ENCODE measurements at places on chromosomes 2 and 18. TPM values are rescaled to one million over a fixed set of nuclear protein-coding genes. Genes with fewer than 3 reads are reported as not detected.

IL18RAP gene
- total RNA-seq: 0.07 TPM

GRCh38 chr2:36404754-36405153 lies 49.2 kb downstream of the CRIM1 start:
- DNase-seq: no peak

GRCh38 chr18:8224576-8224975 lies 384.7 kb upstream of the RAB12 start:
- DNase-seq: no peak

- DNase-seq: peak; percentile 51
These were observed 206.8 kb downstream of the TXNL1 start for GRCh38 chr18:56431551-56431950.

DNA sequence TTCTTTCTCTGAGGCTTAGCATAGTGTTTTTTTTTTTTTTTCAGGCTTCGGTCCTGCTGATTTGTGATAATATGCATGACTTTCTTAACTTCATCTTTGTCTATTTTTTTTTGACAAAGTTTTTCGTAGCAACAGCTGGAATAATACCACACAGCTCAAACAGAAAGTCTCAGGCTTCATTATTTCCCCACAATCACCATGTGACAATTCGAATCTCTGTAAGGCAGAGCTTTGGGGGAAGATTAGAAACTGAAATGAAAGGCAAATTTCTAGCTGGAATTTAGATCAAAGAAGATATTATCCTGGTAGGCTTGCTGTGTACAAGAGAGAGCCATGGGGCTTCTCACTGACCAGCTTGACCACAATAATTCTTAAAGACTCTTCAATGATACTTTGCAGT lies 12.2 kb upstream of the CD28 start:
- DNase-seq: no peak

DNA sequence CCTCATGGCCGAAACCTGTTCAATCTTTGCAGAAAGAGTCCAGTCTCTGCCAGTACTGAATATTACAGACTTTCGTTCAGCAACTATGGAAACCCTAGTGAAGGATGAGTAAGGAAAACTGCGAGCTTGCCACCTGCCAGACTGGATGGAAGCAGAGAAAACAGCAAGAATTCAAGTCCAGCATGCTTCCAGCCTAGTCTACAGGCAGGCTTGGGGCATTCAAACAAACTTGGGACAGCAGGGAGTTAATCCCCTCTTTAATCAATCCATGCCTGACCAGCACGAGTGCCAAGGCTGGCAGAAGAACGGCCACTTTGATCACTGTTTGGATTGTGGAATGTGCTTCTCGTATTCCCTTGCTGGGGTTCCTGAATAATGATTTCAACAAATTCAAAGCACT lies 145.2 kb downstream of the EPHA4 start:
- no peak for DNase-seq

BCL2 gene
- total RNA-seq: 8.4 TPM

SP9 gene
- total RNA-seq: not detected

DNA sequence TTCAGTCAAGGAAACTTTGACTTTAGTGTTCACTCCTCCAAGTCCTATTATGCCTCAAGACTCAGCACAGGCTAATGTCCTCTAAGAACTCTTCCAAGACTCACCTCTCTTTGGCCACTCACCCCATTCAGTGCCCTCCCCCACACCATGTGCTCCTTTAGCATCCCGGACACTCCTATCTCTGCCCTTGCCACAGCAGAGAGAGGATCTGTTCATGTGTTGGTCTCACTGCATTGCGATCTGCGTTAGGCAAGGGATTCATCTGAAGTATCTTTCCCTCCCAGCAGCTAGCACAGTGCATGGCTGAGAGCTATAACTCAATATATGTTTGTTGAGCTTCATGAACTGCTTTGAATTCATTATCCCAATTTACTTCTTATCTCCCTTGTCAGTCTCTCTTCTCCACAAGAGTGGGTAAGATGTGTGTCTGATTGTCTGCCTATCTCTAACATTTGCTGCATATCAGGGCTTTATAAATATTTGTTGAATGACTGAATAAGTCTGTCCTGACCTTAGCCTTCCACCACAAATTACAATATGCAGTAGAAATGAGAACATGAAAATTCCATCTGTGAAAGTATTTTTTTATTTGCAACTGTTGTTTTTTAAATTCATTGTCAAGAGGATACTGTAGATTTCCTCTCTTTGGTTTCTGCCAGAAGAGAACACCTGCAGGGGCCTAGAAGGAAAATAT lies 179.9 kb upstream of the NCKAP5 start:
- no peak for DNase-seq

DNA sequence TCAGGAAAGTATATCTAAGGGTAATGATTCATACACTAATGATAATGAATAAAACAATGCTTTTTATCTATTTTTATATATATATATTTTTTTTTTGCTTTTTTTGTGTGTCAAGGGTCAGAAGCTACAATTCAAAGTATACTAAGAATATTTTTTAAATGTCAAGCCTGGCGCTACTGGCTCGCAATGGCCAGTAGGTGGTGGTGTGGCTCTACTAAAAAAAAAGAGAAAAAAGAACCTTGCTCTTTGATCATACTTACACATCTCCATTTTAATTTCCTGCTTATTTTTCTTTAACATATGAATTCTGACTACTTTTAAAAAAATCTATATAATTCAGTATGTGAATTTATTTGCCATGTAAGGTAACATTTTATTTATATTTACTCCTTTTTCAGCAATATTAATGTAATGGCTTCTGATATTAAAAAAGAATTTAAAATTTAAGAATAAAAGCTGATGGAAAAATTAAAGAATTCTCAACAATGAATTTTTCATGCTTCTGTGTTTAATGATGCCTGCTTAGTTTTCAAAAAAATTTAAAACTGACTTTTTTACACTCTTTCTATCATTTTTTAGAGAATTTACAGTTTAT lies 232.9 kb downstream of the GULP1 start:
- no peak for DNase-seq

- DNase-seq: no peak
These were observed 175.3 kb downstream of the RPIA start for GRCh38 chr2:88866756-88867155.

- no peak for DNase-seq
These were observed 278.4 kb downstream of the NDUFA10 start for GRCh38 chr2:239746559-239747246.

DNA sequence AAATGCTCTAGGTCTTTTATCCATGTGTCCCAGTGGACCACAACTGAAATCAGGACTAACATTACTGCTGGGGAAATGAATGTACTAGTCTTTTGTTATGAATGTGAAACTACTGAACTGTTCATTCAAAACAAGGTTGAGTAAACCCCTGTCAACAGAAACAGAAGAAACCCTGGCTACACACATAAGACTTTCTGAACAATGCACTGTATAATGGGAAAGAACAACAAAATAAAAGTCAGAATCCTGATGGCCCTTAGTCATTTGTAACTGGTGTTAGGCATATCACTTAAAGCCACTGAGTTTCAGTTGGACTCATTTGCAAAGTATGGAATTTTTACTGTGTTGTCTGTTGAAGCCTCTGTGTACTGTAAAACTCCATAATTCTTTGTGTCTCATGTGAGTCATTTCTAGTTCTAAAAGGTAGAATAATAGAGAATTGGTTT lies 77.0 kb upstream of the UBXN4 start:
- DNase-seq: no peak

ATP6V1C2 gene
- 0.04 TPM for total RNA-seq

GCG gene
- total RNA-seq: not detected

Data from kidney epithelial cell (primary cell).